ENCODE measurements at places on chromosomes 4 and X.

GRCh38 chrX:40449956-40450706, 130.6 kb upstream of the ATP6AP2 start:
- H3K4me3 ChIP-seq = no peak overlapping the region
- no peak for DNase-seq
- no peak overlapping the region for H3K27ac ChIP-seq
- no peaks in the 10 kb centered on the region for H3K27me3 ChIP-seq
- no peaks in the 10 kb centered on the region for H3K4me1 ChIP-seq
- no peaks in the 10 kb centered on the region for H3K36me3 ChIP-seq

DNA sequence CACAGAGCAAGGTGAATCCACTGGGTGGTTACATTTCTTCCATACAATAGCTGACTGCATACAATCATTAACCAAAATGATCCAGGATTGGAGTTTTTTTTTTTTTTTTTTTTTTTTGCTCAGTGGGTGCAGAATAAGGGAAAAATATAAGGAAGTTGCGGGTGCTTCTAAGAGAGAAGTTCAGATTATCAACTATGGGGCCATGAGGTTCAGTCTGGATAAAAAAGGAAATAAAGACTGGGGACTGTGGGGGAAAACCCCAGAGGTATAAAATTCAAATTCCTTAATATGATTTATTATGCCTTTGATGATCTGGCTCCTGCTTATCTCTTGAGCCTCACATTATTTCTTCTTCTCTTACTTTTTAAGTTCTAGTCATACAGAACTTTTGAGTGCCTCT, 5.9 kb upstream of the EIF1AX start:
- no peaks in the 10 kb centered on the region for H3K4me1 ChIP-seq
- no peaks in the 10 kb centered on the region for H3K36me3 ChIP-seq
- H3K27me3 ChIP-seq = no peaks in the 10 kb centered on the region
- DNase-seq = no peak
- no peak overlapping the region for H3K4me3 ChIP-seq

DNA sequence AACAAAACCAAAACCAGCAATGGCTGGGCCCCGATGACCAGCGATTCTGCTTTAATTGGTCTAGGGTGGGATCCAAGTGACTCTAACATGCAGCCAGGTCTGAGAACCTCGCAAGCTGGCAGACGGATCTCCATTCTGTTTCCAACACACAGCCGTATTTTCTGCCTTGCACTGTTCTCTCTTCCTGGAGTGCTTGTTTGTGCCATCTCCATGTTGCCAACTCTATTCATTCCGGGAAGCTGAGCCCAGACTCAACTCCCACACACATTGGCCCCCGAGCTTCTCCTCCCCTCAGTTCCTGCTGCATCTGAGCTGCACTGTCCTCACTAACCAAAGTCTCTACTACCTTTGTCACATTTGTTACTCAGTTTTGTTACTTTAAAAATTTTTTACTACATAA, 35.6 kb downstream of the GEMIN8 start:
- no peak overlapping the region for H3K27ac ChIP-seq
- no peaks in the 10 kb centered on the region for H3K36me3 ChIP-seq
- H3K4me1 ChIP-seq = no peaks in the 10 kb centered on the region
- no peak overlapping the region for H3K4me3 ChIP-seq
- no peaks in the 10 kb centered on the region for H3K27me3 ChIP-seq

- DNase-seq = no peak
- H3K4me1 ChIP-seq = no peaks in the 10 kb centered on the region
- no peaks in the 10 kb centered on the region for H3K27me3 ChIP-seq
- no peak overlapping the region for H3K4me3 ChIP-seq
Observed at GRCh38 chr4:72377491-72378194, 191.4 kb downstream of the ADAMTS3 start.

- H3K27me3 ChIP-seq = peaks cover 30% of the 10 kb centered on the region
- no peak for DNase-seq
- H3K4me3 ChIP-seq = peak overlapping the region; percentile 37
- H3K4me1 ChIP-seq = no peaks in the 10 kb centered on the region
- no peaks in the 10 kb centered on the region for H3K36me3 ChIP-seq
Observed at GRCh38 chrX:67545036-67545821, 1.4 kb downstream of the AR start.

- no peak for DNase-seq
- H3K4me3 ChIP-seq = no peak overlapping the region
- H3K36me3 ChIP-seq = no peaks in the 10 kb centered on the region
- no peaks in the 10 kb centered on the region for H3K27me3 ChIP-seq
Observed at GRCh38 chr4:158854236-158854635, 85.4 kb downstream of the FNIP2 start.

GRCh38 chr4:2510351-2511259, 25.8 kb upstream of the FAM193A start:
- no peak overlapping the region for H3K27ac ChIP-seq
- H3K4me1 ChIP-seq = no peaks in the 10 kb centered on the region
- H3K36me3 ChIP-seq = peaks cover 51% of the 10 kb centered on the region

All from pancreas (tissue), 10 donors.